ENCODE measurements at places on chromosomes 2 and 18. TPM values are rescaled to one million over a fixed set of nuclear protein-coding genes. Genes with fewer than 3 reads are reported as not detected.

Gene C1GALT1C1L
- 0.20 TPM for total RNA-seq

Gene IL36G
- not detected for total RNA-seq

Gene GAREM2
- total RNA-seq: 2.4 TPM

Gene FER1L5
- 0.78 TPM for total RNA-seq

Gene GRHL1
- 0.33 TPM for total RNA-seq

Gene CYBRD1
- total RNA-seq: 265 TPM

Gene LYG2
- not detected for total RNA-seq

Gene LRATD1
- total RNA-seq: 0.07 TPM

Gene GNLY
- not detected for total RNA-seq

Gene TMEM200C
- 0.13 TPM for total RNA-seq

Gene GYPC
- total RNA-seq: 39.3 TPM

Gene KLHL14
- not detected for total RNA-seq

Gene CLK1
- total RNA-seq: 59.5 TPM

Gene CCNT2
- total RNA-seq: 23.1 TPM

Gene GPR35
- total RNA-seq: 2.0 TPM

Gene CRYGC
- total RNA-seq: not detected

Gene TRABD2A
- 4.0 TPM for total RNA-seq

Gene VWA3B
- not detected for total RNA-seq

Gene INHA
- 0.26 TPM for total RNA-seq

Gene FOSL2
- 84.3 TPM for total RNA-seq

Gene NTSR2
- total RNA-seq: not detected

Gene MAP4K3
- total RNA-seq: 38.0 TPM

Gene MC2R
- not detected for total RNA-seq

Gene WDR33
- total RNA-seq: 32.6 TPM

Gene B3GNT7
- 1.1 TPM for total RNA-seq

Gene GALNT3
- total RNA-seq: 1.8 TPM

Gene WDR43
- 51.9 TPM for total RNA-seq

Gene CFC1
- total RNA-seq: not detected

Gene IL36A
- total RNA-seq: not detected

Gene MC5R
- total RNA-seq: not detected

Gene VWC2L
- not detected for total RNA-seq

Gene FTCDNL1
- 0.59 TPM for total RNA-seq

Gene RFTN2
- total RNA-seq: 3.5 TPM

Gene PLCL1
- total RNA-seq: 4.3 TPM

Gene ERBB4
- 2.6 TPM for total RNA-seq

Gene RGPD4
- total RNA-seq: not detected

Gene NMS
- total RNA-seq: not detected

Gene EVX2
- not detected for total RNA-seq

Gene STON1
- 24.5 TPM for total RNA-seq

Gene GPC1
- total RNA-seq: 150 TPM

Measured in smooth muscle cell of the pulmonary artery (primary cell).